Renal pelvis (tissue), 12 donors: ENCODE measurements at places on chromosomes 5 and 9. TPM values are rescaled to one million over a fixed set of nuclear protein-coding genes. Genes with fewer than 3 reads are reported as not detected.

Gene POLR1E
- 23.8 TPM for polyA plus RNA-seq

Gene NME5
- polyA plus RNA-seq, result 16.8 TPM

Gene SETX
- 42.8 TPM for polyA plus RNA-seq

Gene PCDHGA3
- polyA plus RNA-seq, result 4.5 TPM

Gene FAM81B
- polyA plus RNA-seq, result 5.9 TPM

Gene IFNA21
- 0.17 TPM for polyA plus RNA-seq

Gene OTP
- polyA plus RNA-seq, result not detected

Gene RAD17
- polyA plus RNA-seq, result 39.3 TPM

Gene GABRA1
- polyA plus RNA-seq, result 0.14 TPM

Gene ANKRD31
- polyA plus RNA-seq, result 0.66 TPM

Gene RNF20
- polyA plus RNA-seq, result 60.6 TPM

Gene GMCL2
- polyA plus RNA-seq, result not detected

Gene ISL1
- not detected for polyA plus RNA-seq

Gene ISCA1
- polyA plus RNA-seq, result 51.6 TPM

Gene ST8SIA4
- 3.9 TPM for polyA plus RNA-seq

Gene FOXD4L5
- polyA plus RNA-seq, result 0.11 TPM

Gene SPARC
- 1,656 TPM for polyA plus RNA-seq
